Chondrocyte (in vitro differentiated cells): ENCODE measurements at places on chromosomes 13 and 19. TPM values are rescaled to one million over a fixed set of nuclear protein-coding genes. Genes with fewer than 3 reads are reported as not detected.

The SSBP4 gene
- total RNA-seq = 54.8 to 72.3 TPM (median 56.3 TPM) in 3 replicates

The TMEM145 gene
- 0.32 to 0.36 TPM in 2 of 3 replicates, not detected in the other for total RNA-seq

- no peak for DNase-seq
These were observed 2823.7 kb upstream of the PCDH20 start for GRCh38 chr13:64239372-64239771.

The SETDB2 gene
- 7.3 to 10.3 TPM (median 8.2 TPM) in 3 replicates for total RNA-seq

The GRIK5 gene
- total RNA-seq = 0.36 to 0.59 TPM (median 0.37 TPM) in 3 replicates

The FGF21 gene
- not detected in 3 replicates for total RNA-seq

DNA sequence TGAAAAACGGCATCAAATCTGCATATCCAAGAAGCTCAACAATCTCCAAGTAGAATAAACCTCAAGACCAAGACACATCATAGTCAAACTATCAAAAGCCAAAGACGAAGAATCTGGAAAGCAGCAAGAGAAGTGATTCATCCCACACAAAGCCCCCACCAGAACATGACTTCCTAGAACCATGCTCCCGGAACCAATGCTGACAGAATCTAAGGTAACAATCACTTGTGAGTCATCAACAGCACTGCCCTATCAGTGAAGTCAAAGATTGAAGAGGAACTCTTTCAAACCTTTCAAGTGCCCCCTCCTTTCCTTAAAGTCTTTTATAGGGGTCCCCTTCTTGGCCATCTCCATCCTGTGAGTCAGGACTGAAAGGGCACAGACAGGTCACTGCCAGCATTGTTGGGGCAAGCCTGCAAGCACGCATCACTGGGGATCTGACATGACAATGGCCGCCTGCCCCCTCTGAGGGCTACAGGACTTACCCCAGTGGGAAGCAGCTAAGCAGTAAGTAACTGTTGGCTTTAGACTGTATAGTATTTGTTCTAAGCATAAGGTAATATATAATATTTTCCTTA is at the start of gene CCDC70:
Gene CCDC70 (plus strand): TSS at position 247 of the 578 bp plus-strand sequence. CDS start 3,443 bp downstream, outside the sequence.
- no peak for DNase-seq

- DNase-seq = no peak
These were observed 1.8 kb upstream of the ATP11A start for GRCh38 chr13:112687836-112688559.

GRCh38 chr13:78258304-78258703 is 339.7 kb upstream of the EDNRB start:
- no peak for DNase-seq

The CXCL17 gene
- not detected in 3 replicates for total RNA-seq

The SERTAD3 gene
- 36.7 to 43.6 TPM (median 40.3 TPM) in 3 replicates for total RNA-seq

DNA sequence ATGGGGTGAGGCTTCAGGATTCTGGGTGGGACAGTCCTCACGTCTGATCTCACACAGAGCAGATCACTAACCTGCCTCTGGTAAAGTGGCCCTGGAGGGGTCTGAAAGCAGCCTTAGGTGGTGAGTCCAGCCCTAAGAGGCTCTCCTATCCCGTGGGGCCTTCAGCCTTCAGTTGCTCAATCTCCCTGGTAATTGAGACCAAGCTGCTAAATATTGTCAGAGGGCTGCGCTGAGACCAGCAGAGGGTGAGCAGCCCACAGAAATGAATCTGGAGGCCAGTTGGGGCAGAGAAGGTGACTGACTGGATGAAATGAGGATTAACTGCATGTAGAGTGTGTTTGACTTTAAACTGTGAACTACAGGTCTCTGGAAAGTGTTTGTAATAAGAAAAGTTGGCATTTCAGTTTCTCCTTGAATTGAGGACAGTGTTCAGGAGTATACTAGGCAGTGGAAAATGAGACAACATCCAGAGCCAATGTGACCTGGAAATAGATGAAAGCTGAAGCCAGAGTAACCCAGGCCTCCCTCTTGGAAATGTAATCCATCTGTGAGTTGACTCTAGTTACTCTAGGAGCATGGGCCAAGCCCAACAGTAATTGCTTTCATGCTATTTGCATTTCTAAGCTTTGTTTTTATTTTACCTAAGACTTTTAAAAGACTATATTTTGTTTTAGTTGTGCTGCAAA is 14.3 kb upstream of the HSPH1 start:
- no peak for DNase-seq

DNA sequence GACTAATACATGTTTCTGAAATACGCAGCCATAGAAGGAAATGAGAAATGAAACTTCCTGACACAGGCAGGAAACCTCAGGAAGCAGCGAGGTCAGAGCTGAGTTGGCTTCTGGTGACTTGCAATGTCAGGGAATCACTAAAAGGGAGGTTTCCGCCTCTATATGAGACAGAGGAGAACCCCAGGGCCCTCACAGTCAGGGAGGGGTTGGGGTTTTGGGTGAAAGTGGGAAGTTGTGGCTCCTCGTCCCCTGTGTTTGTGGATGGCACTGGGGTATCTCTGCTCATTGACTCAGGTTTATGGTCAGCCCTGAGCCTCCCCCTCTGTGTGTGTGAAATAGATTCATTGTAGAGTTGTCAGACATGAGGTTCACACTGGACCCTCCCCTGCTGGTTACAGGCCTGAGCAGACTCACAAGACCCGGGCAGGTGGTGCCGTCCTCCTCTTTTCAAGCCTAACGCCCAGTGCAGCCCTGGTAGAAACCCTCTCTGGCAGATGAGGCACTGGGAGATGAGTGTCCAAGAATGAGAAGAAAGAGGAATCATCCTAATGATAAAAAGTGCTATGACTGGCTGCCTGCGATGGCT is 5.5 kb upstream of the LILRA6 start:
- DNase-seq = no peak

GRCh38 chr13:77310579-77311279 is 16.2 kb downstream of the MYCBP2 start:
- no peak for DNase-seq
